ENCODE measurements at places on chromosomes 7 and 10.
A peak's percentile ranks its signal among the peaks of the same experiment; 100 is the strongest.

DNA sequence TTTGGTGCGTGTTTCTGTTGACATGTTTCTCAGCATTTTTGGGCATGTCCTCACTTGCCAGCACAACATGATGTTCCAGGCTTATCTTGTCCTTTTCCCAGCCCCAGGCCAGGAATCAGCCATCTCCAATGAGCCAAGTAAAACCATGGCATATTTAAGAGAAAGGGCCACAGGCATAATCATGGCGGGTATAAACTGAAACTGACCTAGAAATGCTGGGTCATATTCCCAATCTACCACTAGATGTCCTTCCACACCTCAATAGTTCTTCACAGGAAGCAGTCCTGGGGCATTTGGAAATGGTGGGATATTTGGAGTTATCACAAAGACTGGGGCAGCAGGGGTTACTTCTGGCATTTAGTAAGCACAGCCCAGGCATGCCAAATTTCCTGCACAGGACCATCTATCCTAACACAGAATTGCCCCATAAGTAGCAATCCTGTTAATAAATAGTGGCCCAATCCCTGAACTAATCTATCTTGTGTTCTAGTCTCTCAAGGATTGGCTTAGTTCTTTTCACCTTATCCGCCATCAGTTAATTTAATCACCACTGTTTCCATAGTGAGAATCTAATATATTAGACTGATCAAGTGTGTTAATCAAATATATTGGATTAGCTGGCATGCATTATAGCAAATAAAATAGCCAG is 101.6 kb downstream of the NPSR1 start:
- no peak for DNase-seq

DNA sequence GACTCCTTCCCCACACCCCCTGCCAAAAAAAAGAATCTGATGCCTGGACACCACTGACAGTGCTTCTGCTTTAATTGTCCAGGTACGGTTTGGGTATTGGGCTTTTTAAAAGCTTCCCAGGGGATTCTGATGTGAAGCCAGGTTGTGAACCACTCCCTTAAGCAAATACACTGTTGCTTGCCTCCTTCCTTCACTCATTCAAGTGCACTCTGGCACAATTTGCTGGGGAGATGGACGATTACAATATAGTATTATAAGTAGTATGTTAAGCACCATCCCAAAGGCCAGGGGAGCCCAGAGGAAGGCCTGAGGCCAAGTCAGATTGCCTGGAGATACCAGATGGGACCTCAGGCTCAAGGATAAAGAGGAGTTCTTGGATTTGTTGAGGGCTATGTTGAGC is 12.3 kb upstream of the ZNRF2 start:
- no peak for DNase-seq

DNA sequence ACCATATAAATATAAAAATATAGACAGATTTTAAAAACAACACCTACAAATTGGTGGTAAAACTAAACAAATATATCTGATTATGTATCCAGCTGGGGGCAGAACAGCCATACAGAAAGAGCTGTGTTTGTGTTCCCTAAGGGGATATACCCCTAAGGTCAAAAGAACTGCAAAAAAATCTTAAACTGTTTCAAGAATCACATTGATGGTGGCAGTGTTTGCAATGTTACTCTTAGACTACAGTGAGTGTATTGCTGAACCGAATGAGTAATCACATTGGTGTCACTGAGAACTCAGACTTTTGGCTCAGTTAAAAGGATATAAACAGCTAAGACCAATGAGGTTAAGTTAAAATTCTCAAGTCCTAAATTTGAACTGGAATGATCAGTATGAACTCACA is 27.1 kb upstream of the PTPRN2 start:
- DNase-seq: no peak

DNA sequence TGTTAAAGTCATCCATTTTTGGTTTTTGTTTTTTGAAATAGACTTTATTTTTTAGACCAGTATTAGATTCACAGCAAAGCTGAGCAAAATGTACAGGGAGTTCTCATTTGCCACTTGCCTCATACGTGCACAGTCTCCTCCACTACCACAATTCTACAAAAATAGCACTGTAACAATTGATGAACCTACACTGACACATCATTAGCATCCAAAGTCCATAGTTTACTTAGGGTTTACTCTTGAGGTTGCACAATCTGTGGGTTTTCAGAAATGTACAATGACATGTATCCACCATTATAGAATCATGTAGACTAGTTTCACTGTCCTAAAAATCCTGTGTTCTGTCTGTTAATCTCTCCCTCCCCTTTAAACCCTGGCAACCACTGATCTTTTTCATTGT is 125.8 kb upstream of the PDSS1 start:
- no peak for DNase-seq

- no peak for DNase-seq
Observed at GRCh38 chr10:92074126-92074887, 150.7 kb downstream of the BTAF1 start.

DNA sequence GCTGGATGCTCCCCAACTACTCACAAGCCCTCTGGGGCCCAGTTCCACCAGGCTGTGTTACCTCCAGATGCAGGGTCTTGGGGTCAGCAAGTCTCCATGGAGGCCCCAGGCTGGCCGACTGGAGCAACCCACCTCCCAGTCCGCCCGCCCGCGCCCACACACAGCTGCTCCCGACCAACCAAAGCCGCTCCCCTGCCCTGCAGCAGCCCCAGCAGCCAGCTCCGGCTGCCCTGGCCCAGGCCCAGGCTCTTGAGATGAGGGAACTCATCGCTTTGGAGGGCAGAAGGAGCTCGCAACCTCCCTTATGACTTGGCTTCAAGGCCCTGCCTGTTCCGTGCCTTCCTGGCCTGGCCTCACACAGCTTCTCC is 47.2 kb downstream of the LRRC20 start:
- no peak for DNase-seq

DNA sequence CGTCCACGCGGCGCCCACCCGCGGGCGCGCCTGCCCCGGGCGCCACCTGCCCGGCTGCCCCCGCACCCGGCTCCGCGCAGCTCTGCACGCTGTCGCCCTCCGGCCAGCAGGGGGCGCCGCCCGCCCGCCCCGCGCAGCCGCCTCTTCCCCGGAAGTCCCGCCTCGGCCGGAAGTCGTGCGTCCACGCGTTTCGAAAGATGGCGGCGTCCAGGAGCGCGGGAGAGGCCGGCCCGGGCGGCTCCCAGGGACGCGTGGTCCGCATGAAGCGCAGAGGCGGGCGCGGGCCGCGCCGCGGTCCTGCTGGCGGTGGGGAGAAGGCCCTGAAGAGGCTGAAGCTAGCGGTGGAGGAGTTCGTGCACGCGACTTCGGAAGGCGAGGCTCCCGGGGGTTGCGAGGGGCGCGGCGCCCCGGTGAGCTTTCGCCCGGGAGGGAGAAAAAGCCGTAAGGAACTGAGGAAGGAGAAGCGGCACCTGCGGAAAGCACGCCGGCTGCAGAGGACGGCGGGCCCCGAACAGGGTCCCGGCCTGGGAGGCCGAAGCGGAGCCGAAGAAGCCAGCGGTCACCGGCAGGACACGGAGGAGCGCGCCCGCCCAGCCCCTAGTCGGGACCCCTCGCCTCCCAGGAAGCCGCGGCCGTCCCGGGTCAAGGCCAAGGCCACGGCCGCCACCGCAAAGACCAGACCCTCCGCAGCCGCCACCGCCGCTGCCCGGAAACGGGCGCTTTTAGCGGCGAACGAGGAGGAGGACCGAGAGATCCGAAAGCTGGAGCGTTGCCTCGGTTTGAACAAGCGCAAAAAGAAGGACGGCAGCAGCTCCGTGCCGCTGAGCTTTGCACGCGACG is at the start of gene NOM1:
TSS of gene NOM1 (plus strand) at position 172 of the 840 bp plus-strand sequence. CDS start at position 198, 26 bp downstream.
- DNase-seq: peak; percentile 89
